Muscle of leg (tissue), 16 donors: ENCODE measurements at places on chromosomes 12 and 14.

- DNase-seq, result no peak
These were observed 90.9 kb upstream of the MANSC4 start for GRCh38 chr12:27870939-27871338.

GRCh38 chr14:42269234-42269633 lies 662.6 kb downstream of the LRFN5 start:
- no peak for DNase-seq

DNA sequence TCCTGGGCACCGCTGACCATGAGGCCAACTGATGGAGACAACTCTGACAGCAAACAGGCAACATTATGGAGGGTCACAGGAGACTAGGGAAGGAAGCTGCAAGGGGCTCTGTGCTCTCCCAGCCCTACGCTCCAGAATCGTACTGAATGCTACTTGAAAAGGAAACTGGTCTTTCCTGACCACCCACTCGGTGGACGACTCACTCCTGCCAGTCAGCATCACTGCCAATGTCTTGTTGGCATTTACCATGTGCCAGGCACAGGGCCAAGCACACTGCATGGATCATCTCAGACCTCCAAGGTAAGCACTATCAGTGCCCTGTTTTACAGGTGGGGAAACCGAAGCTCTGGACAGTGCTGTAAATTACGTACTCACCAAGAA lies 38.0 kb downstream of the CCDC85C start:
- no peak for DNase-seq

GRCh38 chr12:7009512-7009911 lies 8.8 kb downstream of the LPCAT3 start:
- DNase-seq, result no peak

- no peak for DNase-seq
These were observed 697 bp upstream of the DNAJC14 start for GRCh38 chr12:55829967-55830600.
